ENCODE measurements at places on chromosomes 3 and 15. TPM values are rescaled to one million over a fixed set of nuclear protein-coding genes. Genes with fewer than 3 reads are reported as not detected.
A peak's percentile ranks its signal among the peaks of the same experiment; 100 is the strongest.

The WDR72 gene
- not detected for total RNA-seq

DNA sequence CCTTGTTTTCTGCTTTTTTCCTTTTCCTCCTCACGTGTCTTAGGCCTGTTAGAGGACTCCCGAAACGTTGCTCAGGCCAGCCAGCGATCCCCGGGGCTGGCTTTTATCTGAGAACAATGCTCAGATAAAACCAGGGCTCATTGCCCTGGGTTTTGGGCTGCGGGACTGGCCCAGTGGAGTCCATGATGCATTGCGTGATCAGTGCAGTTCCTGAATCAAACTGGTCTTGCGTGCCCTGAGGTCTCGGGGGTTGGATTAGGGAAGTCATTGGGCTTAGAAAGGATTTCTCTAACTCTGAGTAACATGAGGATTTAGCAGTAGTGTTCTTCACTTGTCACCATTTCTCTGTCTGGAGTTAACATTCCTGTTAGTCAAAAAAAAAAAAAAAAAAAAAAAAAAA, 66.3 kb downstream of the CCR1 start:
- DNase-seq, result no peak

DNA sequence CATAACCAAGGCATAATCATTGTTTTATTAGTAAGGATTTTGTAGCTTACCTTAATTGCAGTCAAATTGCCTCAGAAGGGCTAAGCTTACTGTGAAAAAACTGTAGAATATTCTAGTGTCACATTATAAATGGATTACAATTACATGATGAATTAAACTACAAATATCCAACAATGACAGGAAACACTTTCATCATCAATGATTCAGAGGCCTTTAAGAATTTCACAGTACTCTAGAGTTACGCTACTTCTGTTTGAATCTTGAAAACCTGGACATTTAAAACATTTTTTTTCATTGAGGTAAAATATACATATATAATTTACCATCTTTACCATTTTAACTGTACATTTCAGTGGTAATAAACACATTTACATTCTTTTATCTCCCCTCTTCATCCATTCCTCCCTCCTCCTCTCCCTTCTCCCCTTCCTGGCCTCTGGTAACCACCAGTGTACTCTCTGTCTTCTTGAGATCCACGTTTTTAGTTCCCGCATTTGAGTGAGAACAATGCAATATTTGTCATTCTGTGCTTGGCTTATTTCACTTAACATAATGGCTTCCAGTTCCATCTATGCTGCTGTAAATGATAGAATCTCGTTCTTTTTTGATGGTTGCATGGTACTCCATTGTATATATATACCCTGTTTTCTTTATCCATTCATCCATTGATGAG, 54.7 kb downstream of the GJD2 start:
- DNase-seq, result no peak

- DNase-seq, result no peak
These were observed 38.4 kb downstream of the HEG1 start for GRCh38 chr3:125017406-125017805.

The CYP19A1 gene
- 0.21 TPM for total RNA-seq

GRCh38 chr3:71429597-71429988, 153.9 kb downstream of the FOXP1 start:
- no peak for DNase-seq

The CILP gene
- total RNA-seq, result 6.2 TPM

- DNase-seq, result no peak
These were observed 1121.4 kb upstream of the ALCAM start for GRCh38 chr3:104245261-104245660.

GRCh38 chr3:121477589-121477988, 68.2 kb downstream of the POLQ start:
- no peak for DNase-seq

The ZNF609 gene
- total RNA-seq, result 12.6 TPM

The HOMER2 gene
- 33.0 TPM for total RNA-seq

DNA sequence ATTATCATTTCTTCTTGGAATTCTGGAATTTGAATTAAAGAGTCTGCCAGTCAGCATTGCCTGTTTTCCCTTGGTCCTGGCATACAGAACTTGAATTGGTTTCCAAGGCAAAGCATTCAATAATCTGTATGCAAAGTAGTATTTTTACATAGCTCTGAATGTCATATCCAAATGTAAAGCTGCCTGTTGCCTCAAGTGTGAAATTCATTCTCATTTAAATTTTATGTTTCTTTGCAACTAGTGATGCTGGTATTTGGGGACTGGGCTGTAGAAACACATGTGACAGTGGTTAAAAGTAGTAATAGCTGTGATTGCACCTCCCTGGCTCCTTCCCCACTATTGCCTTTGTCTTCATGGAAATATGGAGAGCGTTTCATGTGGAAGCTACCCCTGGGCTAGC, 743.9 kb upstream of the GOLIM4 start:
- no peak for DNase-seq

DNA sequence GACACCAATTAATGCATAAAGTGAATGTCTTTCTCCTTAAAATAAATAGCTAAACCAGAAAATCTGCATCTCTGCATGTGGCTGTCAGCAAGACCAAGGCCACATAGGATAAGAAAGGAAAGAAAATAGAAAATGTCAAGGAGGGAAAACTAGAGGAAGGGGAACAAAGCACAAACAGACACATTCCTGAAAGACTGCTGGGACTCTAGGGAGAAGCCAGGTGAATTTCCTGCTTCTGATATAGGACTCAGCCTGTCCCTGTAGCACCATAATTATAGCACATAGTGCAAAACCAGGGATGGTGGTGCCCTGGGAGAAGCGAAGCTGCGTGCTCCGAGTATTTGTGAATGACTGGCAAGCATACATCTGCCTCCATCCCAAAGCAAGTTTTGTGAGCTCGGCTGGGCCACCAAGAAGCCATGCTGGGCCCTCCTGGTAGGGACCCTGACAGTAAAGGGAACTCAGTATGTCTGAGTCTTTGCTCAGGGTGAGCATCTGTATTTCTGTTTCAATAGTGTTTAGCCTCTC, 14.2 kb downstream of the FSTL1 start:
- no peak for DNase-seq

DNA sequence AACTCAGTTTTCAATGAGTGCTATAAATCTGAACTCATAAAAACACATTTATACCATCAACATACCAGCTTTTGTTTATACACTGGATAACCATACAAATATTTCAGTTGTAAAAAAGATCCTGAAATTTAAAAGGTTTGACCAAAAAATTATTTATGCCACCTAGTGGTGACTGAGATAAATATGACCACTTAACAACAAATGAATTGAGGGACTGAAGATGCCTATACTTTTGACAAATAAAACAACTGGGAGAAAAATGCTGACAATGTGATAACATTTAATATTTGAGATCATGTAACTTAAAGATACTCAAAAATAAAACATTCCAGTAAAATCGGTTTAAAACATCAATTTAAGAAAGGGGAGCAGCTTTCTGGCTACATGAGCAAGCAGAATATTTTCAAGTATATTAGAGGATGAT, 30.4 kb downstream of the ATG3 start:
- no peak for DNase-seq

The NEK4 gene
- 13.1 TPM for total RNA-seq

The REC114 gene
- total RNA-seq, result not detected

- no peak for DNase-seq
These were observed 299.3 kb upstream of the ALCAM start for GRCh38 chr3:105067361-105067760.

The CIDEC gene
- total RNA-seq, result 4.0 TPM

DNA sequence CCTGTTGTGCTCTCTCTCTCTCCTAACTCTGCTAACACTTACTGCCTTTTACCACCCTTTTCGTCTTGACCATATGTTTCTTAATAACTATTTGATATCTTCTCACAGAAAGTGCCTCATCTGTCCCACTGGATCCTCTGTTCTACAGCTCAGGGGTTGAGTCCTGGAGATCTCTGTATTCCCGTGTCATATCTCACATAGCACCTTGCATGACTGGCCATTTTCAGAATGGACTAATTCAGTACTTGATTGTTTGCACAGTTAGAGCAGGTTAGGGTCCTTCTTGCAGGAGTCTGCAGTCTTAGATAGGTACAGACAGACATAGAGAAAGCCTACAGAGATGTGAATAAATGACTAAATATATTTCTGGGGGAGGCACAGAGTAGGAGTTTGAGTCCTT, 20.9 kb downstream of the HACD3 start:
- DNase-seq, result no peak

The KLHL40 gene
- not detected for total RNA-seq

- DNase-seq, result no peak
These were observed 59.8 kb upstream of the INSYN1 start for GRCh38 chr15:73812806-73813465.

The MESP2 gene
- total RNA-seq, result not detected

- no peak for DNase-seq
These were observed 248.1 kb upstream of the CHRNA7 start for GRCh38 chr15:31782016-31782783.

The MGLL gene
- 71.5 TPM for total RNA-seq

The CCDC14 gene
- total RNA-seq, result 4.5 TPM

DNA sequence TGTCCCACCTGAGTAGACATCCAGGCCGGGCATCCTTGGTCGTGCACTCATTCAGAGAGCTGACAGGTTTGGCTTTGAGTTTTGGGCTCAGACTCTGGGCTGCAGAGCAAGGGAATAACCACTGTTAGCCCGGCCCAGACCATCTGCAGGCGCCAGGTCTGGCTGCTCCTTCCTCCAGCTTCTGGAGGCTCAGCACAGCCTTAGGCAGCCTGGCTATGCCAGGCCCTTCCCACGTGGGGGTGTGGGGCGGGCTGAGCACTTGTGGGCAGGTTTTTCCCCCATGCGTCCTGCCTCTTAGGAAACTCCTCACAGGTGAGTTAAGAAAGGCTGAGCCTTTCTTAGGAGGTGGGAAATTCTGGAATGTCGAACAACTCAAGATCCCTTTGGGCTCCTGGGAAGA, 11.2 kb downstream of the PLA2G4B start:
- no peak for DNase-seq

DNA sequence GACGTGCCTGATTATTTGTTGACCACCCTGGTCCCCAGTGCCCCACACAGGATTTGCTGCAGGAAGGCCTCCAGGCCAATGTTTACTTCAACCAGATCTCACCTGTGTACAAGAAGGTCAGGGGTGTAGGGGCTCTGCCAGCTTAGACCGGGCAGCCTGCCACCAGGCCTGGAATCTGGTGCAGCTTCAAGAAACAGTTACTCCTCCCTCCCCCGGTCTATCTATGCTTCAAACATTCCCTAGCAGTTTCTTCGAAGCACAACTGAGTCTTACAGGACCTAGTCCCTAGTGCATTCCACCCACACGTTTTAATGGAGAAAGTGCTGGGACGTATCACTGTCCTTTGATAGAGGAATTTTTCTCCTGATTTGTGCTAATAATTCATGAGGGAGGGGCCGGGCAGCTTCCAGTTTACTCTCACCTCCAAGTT, 8.0 kb downstream of the SH3BP5 start:
- DNase-seq, result peak; percentile 55

The PAQR9 gene
- 12.3 TPM for total RNA-seq

- DNase-seq, result no peak
These were observed 140.1 kb downstream of the ADAMTS17 start for GRCh38 chr15:100201376-100202280.

DNA sequence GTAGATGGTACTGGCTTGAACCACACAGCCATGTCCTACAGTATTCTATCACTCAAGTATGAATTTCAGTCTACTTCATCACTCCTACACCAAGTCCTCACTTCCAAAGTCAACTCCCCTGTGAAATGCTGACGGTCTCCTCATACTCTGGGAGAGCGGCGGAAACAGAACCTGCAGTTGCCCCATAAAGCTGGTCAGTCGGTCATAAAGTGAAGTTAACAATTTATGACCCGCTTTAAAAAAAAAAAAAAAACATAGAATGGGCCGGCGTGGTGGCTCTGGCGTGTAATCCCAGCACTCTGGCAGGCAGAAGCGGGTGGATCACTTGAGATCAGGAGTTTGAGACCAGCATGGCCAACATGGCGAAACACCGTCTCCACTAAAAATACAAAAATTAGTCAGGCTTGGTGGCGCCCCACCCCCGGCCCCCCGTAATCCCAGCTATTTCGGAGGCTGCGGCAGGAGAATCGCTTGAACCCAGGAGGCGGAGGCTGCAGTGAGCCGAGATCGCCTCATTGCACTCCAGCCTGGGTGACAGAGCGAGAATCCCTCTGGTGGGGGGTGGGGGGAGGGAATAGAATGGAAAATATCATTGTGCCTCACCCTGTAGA, 2.1 kb downstream of the TRANK1 start:
- DNase-seq, result no peak

- DNase-seq, result no peak
These were observed 65.4 kb downstream of the FBN1 start for GRCh38 chr15:48579945-48580671.

- no peak for DNase-seq
These were observed 74.0 kb downstream of the CHRNA7 start for GRCh38 chr15:32104061-32104995.

The LYZL4 gene
- not detected for total RNA-seq

- DNase-seq, result no peak
These were observed 17.8 kb downstream of the SPTBN5 start for GRCh38 chr15:41876007-41876406.

Measured in heart left ventricle (tissue), 16 donors.